ENCODE measurements at places on chromosomes 16 and 17.
A peak's percentile ranks its signal among the peaks of the same experiment; 100 is the strongest.

DNA sequence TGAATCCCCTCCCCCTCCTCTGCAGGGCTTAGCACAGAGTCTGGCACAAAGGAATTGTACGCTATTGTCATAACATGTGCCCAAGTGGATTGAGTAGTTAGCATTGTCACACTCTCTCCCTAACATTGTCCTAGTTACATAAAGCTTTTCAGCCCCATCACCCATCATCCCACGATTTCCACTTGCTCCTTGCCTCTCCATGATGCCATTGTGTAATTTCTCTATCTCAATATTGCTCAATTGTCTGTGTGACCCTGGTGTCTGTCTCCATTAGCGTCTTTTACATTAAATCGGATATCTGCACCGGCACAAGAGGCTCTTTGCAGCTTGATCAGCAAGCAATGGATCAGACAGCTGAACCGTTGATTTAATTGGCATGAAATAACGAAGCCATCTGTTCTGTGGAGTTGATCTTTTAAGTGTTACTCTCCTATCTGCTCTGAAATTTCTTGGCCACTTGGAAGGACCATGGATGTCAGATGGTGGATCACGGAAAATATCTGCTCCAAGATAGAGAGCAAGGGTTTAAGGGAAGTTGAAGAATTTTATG, 77.0 kb upstream of the HS3ST4 start:
- no peak for DNase-seq

DNA sequence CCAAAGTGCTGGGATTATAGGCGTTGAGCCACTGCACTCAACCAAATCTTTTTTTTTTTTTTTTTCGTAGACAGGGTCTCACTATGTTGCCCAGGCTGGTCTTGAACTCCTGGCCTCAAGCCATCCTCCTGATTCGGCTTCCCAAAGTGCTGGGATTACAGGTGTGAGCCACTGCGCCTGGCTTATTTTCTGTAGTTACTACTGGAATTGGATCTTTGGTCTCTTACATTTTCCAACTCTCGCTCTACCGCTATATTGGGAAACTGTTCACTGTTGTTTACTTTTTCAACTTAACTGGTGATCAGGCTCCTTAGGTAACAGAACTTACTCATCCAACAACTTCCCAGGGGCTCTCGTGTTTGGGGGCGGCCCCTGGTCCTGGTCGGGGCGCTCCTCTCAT, 14.1 kb downstream of the ZNF200 start:
- DNase-seq: no peak

DNA sequence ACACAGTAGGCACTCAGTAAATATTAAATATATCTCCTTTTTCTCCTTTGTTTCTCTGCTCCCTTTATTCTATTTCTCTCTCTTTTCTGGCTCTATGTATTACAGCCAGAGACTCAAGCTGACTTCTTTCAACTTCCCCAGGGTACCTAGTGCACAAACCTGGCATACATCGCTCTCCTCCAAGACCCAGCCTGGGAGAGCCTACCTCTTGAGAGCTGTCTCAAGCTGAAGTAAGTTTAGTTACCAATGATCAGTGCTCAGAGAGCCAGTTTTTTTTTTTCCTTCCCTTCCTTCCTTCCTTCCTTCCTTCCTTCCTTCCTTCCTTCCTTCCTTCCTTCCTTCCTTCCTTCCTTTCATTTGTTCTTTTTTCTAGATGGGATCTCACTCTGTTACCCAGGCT, 19.8 kb downstream of the TMEM98 start:
- DNase-seq: no peak

GRCh38 chr16:78504401-78504851, 405.0 kb downstream of the WWOX start:
- DNase-seq: no peak

- DNase-seq: no peak
These were observed 72.7 kb downstream of the HS3ST4 start for GRCh38 chr16:25764466-25764865.

DNA sequence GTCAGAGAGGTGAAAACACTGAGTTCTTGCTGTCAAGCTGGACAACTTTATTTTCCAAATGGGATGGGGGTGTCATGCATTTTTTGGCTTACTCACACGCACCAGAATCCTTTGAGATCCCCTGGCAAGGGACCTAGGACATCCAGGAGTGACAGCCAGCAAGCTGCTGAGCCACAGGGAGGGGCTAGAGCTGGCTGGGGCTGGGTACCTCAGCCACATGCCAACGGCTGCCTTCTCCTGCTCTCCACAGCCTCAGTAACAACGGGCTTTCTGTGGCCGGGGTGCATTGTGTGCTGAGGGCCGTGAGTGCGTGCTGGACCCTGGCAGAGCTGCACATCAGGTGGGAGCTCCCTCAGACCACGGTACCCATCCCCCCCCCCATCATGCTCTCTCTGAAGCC, 47.6 kb downstream of the NLRC5 start:
- no peak for DNase-seq

DNA sequence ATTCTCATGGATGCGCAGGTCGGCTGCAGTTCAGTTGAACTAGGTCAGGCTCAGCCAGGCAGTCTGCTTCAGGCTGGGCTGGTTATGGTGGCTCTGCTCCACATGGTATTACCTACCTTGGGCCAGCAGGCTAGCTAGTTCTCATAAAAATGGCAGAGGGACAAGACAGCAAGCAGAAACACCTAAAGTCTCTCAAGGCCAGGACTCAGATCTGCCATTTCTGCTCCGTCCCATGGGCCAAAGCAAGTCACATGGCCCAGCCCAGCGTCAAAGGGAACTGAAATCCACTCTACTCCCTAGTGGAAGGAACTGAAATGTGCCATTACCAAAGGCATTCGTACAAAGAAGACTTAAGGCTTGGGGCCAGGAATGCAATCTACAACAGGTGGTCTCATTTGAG, 160.0 kb downstream of the TMEM132E start:
- DNase-seq: no peak

- no peak for DNase-seq
These were observed 20.6 kb upstream of the COL1A1 start for GRCh38 chr17:50221864-50222545.

DNA sequence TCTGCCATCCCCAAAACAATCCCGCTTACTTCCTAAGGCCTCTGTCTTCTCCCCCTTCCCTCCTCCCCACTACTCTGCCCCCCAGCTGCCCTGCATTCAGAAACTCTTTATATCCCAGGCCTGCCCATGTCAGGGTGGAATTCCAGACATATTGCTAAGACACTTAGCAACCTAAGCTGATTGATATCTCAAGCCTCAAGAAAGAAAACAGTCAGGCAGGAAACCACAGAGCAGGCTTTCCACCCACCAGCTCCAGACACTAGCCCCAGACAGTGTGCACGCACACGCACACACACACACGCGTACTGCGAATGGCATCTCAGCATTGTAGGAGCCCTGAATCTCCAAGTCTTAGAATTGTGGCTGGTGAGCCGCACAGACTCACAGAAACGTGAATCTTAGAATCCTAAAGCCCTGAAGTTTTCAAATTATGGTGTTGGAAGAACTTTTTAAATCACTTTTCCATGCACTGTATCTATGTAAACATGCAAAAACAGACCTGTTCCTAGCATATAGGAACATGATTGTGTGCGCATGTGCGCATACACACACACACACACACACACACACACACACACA, 8.8 kb upstream of the LPCAT2 start:
- no peak for DNase-seq

DNA sequence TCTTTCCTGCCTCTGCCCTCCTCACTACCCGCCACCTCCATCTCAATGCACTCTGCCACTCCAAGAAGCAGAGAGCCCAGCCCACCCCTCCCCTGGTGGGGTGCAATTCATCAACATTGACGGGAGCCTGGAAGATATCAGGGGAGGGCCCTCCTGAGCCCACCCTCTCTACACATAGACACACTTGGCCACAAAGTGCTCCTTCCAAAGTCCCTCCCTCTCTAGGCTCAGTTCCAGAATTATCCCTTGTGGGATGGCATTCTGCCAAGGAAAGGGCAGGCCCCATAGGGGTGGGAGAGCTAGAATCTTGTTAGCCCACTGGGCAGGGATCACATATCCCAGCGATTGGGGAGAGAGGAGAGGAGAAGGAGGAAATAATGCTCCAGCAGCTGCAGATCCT, 66.2 kb downstream of the TMEM132E start:
- DNase-seq: no peak

DNA sequence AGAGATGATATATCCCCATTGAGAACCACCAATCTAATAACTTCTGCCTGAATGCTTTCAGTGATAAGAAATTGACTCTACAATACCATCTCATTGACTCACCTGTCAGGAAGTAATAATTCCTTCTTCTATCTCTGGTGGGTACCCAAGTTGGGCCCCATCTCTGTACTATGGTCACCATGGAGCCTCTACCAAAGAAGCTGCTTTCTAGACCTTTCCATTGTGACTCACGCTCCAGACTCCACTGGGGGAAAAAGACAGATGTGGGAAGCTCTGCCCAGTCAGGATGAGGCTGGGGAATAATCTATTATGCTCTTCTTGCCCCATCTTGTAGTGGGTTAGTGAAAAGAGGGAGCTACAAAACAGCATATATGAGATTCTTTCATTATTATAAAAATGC, 100.4 kb downstream of the COPRS start:
- DNase-seq: no peak

DNA sequence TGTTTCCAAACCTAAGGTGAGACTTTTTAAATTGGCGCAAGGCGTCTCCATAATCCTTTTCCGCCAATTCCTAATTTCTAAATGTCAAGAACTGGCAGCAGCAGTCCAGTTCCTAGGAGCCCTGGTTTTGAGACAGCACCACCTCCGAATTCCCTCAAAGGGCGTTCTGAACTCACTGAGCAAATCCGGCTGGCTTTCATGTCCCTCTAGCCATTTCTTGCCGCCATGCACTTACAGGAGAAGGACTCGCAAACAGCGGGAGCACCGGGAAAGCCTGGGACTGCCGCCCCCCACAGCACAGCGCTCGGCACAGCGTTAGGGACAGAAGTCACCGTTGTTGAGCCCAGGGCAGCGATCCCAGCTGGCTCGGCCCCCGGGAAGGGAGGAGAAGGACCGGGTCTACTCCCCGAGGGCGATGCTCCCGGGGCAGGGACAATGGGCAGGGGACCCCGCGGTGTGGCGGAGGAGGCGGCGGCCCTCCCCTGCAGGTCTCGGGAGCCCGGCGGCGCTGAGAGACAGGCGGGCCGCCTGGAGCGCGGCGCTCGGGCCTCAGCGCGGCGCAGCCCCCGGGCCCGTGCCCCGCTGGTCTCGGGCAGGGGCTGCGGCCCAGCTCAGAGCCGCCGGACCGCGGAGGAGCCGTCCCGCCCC, 545 bp downstream of the ARHGAP17 start:
- peak; percentile 74 for DNase-seq

DNA sequence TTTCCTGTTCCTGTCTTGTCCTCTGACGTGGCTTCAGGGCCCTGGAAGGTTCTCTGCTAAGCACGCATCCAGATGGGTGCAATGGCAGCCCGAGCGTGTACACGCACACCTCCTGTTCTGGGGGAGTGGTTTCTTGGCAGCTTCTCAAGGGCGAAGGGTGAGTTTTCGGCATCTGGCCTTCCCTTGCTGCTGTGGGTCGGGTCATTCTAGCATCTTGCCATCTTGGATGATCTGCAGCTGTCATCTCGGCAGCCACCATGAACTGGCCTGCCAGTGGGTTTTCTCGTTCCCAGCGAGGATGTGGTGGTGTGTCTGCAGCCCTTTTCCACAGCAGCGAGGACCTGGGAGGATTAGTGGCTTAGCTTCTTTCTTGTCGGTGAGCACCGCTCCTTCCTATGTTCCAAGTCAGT, 10.6 kb downstream of the MSI2 start:
- no peak for DNase-seq

- DNase-seq: no peak
These were observed 805.0 kb upstream of the RBFOX1 start for GRCh38 chr16:6527646-6528045.

- DNase-seq: no peak
These were observed 1507.4 kb downstream of the CDH11 start for GRCh38 chr16:63614429-63614828.

GRCh38 chr16:88803264-88803987, at the start of gene CDT1:
CDT1 (plus strand) TSS chr16:88803789; CDS start chr16:88803832, 43 bp downstream.
- DNase-seq: peak; percentile 97

DNA sequence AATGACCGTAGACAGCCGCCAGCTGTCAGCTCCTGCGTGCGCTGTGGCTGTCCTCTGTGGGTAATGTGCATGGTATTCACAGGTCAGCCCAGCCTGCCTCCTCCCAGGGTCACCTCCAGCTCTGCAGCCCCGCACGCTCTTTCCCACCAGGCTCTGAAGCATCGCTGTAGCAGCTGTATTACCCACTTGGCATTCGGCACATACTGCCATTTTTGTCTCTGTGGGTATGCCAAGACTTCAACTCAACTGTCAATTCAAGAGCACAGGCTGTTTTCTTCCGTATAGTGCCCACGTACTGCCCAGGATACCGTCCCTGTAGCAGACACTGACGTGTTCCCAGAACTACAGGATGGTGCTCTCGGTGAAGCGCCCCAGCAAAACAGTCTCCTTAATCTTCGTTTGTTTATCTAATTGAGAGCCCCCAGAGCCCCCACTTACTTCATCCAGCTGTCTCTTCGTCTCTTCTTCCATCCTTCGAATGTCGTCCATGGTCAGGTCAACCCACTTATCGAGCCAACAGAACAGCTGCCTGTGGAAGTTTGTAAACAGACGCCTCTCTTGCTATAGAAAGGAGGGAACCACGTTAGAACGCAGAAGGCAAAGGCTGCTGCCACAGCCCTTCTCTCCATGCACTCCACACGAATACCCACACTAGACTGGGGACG, 17.4 kb upstream of the INPP5K start:
- DNase-seq: no peak

GRCh38 chr17:6061290-6061689, 8.9 kb upstream of the WSCD1 start:
- DNase-seq: no peak

- no peak for DNase-seq
These were observed 92.4 kb downstream of the YPEL2 start for GRCh38 chr17:59423903-59424302.

- DNase-seq: no peak
These were observed 3.4 kb upstream of the DYNC1LI2 start for GRCh38 chr16:66754819-66755218.

DNA sequence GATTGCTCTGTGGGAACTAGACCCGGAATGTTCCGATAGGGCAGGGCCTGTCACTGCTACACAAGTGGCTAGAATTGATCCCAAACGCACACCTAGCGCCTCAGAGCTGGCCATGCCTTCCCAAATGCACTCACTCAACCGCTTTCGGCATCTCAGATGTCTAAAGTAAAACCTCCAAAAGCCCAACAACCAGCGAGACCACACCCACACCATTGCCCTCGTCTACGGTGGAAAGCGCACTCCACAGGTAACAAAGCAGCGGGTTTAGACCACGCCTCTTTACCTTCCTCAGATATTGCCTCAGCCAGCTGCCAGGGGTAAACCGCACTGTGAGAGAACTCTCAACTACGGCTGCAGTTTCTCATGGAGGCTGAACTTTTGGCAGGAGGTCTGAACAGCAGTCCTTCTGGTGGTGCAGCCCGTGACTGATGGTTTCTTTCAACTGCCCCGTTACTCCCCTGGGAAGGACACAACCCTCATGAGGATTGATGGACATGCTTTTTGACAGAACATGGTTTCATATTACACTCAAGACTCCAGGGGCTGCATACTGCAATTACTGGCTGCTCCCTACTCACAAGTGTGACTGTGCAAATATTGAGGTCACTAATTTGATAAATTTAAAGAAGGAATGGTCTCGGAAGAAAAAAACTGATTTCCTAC, 34.5 kb downstream of the USP7 start:
- no peak for DNase-seq
